ENCODE measurements at places on chromosomes 11 and 22.

DNA sequence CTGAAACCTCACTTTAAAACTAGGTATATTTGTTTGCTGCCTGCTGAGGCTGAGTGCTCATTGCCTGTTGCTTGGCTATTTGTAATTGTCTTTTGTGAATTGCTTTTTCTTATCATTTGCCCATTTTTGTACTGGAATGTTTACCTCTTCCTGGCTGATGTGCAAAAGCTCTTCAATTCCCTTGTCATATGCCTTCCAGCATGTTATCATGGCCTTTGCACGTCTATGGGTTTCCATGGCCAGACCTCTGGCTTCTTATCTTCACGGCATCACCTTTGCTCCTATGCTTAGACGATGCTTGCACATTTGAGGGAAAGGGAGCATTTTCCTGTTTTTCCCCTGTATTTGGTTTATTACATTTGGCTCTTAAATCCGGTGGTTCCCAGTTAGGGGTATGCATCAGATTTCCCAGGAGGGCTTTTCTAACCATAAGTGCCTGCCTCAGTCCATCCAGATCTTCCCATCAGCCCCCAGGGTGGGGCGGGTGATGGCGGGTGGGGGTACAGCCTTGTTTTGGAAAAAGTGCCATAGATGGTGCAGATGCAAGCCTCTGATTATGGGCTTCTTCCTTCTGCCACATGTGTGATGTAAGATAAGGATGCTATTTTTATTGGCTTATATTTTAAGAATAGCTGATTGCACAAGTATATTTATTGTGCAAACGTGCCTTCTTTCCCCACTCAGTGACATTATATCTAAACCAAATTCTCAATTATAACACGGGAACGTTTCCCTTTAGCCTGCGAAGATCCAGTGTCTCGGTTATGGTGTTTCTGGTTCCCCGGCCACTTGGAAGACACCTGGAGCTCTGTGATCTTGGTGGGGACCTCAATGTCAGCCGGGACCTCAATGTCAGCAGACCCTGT is 70.6 kb upstream of the SEPTIN5 start:
- no peaks in the 10 kb centered on the region for H3K27me3 ChIP-seq
- no peak overlapping the region for H3K27ac ChIP-seq
- no peak overlapping the region for H3K4me3 ChIP-seq
- H3K36me3 ChIP-seq: no peaks in the 10 kb centered on the region

GRCh38 chr11:122893131-122893530 is 10.6 kb downstream of the JHY start:
- DNase-seq: no peak
- H3K27me3 ChIP-seq: no peaks in the 10 kb centered on the region
- H3K27ac ChIP-seq: no peak overlapping the region
- H3K4me3 ChIP-seq: no peak overlapping the region

- no peak for DNase-seq
- peaks cover 5% of the 10 kb centered on the region for H3K36me3 ChIP-seq
- no peaks in the 10 kb centered on the region for H3K27me3 ChIP-seq
- H3K4me3 ChIP-seq: peak overlapping the region; percentile 84
- no peak overlapping the region for H3K27ac ChIP-seq
Observed at GRCh38 chr22:45008751-45009605, 827 bp downstream of the PHF21B start.

DNA sequence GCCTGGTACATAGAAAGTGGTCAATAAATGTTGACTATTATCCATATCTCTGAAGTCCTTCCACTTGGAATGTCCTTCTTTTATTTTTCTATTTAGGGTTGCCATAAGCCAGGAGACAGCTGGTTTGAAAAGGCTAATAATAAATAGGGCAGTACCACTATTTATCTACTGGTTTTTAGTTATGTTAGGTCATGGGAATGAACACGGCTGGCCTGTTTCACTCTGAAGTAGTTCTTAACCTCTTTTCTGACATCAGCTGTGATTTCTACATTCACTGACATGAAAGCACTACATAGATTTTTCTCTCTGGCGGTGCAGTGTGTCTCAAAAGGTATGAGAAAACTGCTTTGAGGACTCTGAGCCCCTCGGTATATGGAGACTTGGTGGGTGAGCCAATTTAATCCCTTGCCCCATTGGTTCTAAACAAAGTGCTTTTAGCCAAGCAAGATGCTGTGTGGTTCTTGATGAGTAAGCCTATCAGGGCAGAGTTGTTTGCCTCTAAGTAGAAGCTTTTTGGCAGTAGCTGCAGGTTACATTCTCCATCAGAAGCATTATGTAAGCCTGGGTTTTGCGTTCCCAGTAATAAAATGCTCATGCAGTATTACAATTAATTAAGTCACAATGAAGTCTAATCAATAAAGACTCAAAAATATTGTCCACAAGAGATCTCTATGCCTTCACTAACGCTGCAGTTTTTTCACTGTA is 48.7 kb upstream of the APOA1 start:
- no peak overlapping the region for H3K4me3 ChIP-seq
- no peaks in the 10 kb centered on the region for H3K27me3 ChIP-seq
- no peak for DNase-seq
- no peak overlapping the region for H3K27ac ChIP-seq

DNA sequence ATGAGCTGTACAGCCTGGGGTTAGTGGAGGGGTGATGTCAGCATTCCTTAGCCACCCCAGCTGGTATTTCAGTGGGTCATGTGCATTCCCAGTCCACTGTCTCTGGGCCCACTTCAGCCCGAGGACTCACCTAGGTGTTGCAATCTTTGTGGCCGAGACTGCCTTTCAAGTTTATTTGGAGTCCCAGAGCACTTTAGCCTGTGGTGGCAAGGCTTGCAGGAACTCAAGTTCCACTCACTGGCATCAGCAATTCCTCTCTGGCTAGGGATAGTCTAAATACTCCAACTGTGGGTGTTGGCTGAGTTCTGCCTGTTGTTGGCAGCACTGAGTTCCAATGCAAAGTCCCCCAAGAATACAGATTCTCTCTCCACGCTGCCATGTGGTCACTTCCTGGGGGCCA is 191.6 kb upstream of the PGR start:
- H3K4me1 ChIP-seq: no peaks in the 10 kb centered on the region
- H3K4me3 ChIP-seq: no peak overlapping the region
- H3K36me3 ChIP-seq: no peaks in the 10 kb centered on the region
- H3K27ac ChIP-seq: no peak overlapping the region

DNA sequence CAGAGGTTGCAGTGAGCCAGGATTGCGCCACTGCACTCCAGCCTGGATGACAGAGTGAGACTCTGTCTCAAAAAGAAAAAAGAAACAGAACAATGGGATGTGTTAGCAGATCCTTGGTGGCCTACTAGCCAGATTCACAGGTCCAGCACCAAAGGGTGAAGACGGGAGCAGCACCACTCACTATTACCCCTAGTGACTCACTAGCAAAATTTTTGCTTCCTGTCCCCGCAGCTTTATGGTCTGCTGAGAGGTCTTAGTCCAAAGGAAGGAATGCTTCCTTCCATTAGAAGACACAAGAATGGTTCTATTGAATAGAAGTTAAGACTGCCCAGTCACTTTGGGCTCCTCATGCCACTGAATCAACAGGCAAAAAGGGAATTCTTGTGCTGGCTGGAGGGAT is 35.9 kb upstream of the NUP50 start:
- H3K4me3 ChIP-seq: no peak overlapping the region
- no peaks in the 10 kb centered on the region for H3K36me3 ChIP-seq
- no peaks in the 10 kb centered on the region for H3K27me3 ChIP-seq

DNA sequence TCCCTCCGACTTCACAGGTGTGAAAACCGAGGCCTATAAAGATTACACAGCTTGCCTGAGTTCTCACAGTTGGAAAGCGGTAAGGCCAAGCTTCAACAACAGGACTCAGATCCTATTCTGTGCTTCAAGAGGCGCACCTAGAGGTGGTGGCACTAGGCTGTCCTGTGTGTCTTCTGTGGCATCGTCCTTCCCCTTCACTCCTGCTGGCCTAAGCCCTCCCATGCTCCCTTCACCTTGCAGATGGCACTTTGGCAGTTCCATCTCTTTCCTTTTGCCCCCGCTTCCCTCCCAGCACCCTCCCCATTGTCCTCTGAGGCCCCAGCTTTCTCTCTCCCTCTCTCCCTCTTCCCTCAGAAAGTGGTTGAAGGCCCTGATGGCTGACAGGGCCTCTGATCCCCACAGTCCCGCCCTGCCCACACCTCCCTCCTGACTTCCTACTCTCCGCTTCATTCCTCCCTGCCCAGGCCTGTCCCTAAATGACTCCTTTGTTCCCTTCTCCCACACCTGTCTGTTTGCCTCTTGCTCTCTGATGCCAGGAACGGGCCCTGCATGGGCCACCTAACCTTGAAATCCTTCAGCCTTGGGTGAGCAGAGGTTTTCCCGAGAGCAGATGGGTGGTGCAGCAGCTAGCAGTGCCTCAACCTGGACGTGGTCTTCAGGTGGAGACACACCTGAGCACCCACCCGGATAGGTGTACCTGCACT is 5.8 kb downstream of the TRIM29 start:
- H3K27ac ChIP-seq: no peak overlapping the region
- no peak for DNase-seq
- no peaks in the 10 kb centered on the region for H3K27me3 ChIP-seq
- H3K4me1 ChIP-seq: no peaks in the 10 kb centered on the region

- no peak overlapping the region for H3K4me3 ChIP-seq
- no peaks in the 10 kb centered on the region for H3K27me3 ChIP-seq
- H3K36me3 ChIP-seq: no peaks in the 10 kb centered on the region
- no peak for DNase-seq
Observed at GRCh38 chr11:12705874-12706273, 31.7 kb downstream of the TEAD1 start.

GRCh38 chr11:44633641-44634040 is 68.2 kb downstream of the CD82 start:
- no peak overlapping the region for H3K4me3 ChIP-seq
- no peak overlapping the region for H3K27ac ChIP-seq
- no peak for DNase-seq
- no peaks in the 10 kb centered on the region for H3K27me3 ChIP-seq

DNA sequence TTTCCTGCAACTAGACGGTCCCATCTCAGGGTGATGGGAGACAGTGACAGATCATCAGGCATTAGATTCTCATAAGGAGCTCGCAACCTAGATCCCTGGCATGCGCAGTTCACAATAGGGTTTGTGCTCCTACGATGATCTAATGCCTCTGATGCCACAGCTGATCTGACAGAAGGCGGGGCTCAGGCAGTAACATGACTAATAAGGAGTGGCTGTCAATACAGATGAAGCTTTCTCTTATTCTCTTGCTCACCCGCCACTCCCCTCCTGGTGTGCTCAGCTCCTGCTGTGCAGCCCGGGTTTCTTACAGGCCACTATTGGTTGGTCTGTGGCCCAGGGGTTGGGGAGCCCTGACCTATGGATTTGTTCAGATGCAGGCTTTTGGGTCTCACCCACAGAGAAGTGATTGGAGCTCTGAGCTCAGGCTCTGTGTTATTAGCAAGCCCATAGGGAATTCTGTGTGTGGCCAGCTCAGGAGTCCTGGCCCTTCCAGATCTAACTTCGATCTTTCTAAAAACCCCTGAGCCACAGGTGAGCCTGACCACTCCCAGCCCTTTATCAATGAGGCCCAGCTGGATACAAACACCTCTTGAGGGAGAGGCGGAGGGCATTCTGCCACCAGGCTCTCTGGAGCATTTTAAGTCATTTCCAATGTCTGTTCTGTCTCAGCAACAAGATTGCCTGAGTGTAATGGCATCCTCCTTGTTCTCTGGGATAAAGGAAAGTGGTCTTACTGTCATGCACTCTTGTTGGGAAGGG is 351.8 kb downstream of the BUD13 start:
- H3K27ac ChIP-seq: no peak overlapping the region
- H3K36me3 ChIP-seq: no peaks in the 10 kb centered on the region
- no peak overlapping the region for H3K4me3 ChIP-seq
- H3K4me1 ChIP-seq: 0 out of 2 replicates have a peak, but pooled peaks cover 6% of the 10 kb centered on the region
- no peaks in the 10 kb centered on the region for H3K27me3 ChIP-seq

GRCh38 chr11:111173221-111173620 is 72.3 kb upstream of the POU2AF2 start:
- no peak overlapping the region for H3K27ac ChIP-seq
- no peaks in the 10 kb centered on the region for H3K36me3 ChIP-seq
- H3K4me1 ChIP-seq: no peaks in the 10 kb centered on the region
- H3K27me3 ChIP-seq: no peaks in the 10 kb centered on the region

- H3K4me3 ChIP-seq: no peak overlapping the region
- H3K27ac ChIP-seq: no peak overlapping the region
- H3K4me1 ChIP-seq: no peaks in the 10 kb centered on the region
- DNase-seq: no peak
- H3K36me3 ChIP-seq: no peaks in the 10 kb centered on the region
Observed at GRCh38 chr11:46485856-46486443, 94.4 kb upstream of the CHRM4 start.

GRCh38 chr11:30465192-30465591 is 121.0 kb downstream of the MPPED2 start:
- H3K27me3 ChIP-seq: no peaks in the 10 kb centered on the region
- no peaks in the 10 kb centered on the region for H3K36me3 ChIP-seq
- DNase-seq: no peak
- peaks cover 8% of the 10 kb centered on the region for H3K4me1 ChIP-seq
- H3K27ac ChIP-seq: no peak overlapping the region
- no peak overlapping the region for H3K4me3 ChIP-seq

- DNase-seq: no peak
- H3K27ac ChIP-seq: no peak overlapping the region
- no peak overlapping the region for H3K4me3 ChIP-seq
- peaks cover 3% of the 10 kb centered on the region for H3K4me1 ChIP-seq
Observed at GRCh38 chr11:130478881-130479280, 30.4 kb downstream of the ADAMTS15 start.

- H3K4me3 ChIP-seq: no peak overlapping the region
- H3K36me3 ChIP-seq: no peaks in the 10 kb centered on the region
- peaks cover 1% of the 10 kb centered on the region for H3K27me3 ChIP-seq
- no peak for DNase-seq
Observed at GRCh38 chr22:32340411-32340810, 17.3 kb upstream of the RFPL3 start.

DNA sequence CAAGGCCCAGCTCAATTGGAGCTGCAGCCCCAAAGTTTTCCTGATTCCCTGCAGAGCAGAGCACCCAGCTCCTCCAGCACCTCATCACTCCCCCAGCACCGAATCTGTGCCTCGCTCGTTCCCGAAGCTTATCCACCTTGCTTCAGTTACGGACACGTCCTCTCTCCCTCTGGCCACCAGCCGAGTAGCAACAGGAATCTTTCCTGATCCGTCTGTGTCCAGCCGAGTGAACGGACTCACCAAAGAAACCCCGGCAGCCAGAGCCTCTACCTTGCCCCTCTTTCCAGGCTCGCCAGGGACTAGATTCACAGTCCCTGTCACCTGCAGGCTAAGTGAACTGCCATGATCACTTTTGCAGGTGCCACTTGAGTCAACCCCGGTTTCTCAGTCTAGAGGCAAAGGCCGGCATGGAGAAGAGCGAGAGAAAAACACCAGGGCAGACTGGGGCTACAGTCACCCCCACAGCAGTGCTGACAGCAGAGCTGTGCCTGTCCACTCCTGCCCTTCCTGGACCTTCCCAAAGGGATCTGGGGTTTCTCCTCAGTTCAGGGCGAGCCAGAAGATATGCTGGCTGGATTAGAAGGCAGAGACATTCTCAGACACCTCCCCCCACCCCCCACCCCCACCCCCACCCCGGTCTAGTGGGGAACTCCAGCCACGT is 32.3 kb downstream of the BID start:
- H3K4me1 ChIP-seq: peaks cover 3% of the 10 kb centered on the region
- no peak overlapping the region for H3K4me3 ChIP-seq
- no peak for DNase-seq
- H3K27me3 ChIP-seq: no peaks in the 10 kb centered on the region
- H3K36me3 ChIP-seq: no peaks in the 10 kb centered on the region
- no peak overlapping the region for H3K27ac ChIP-seq

Measured in iPS DF 6.9 (cell line).